ENCODE measurements at places on chromosomes 1 and 21. TPM values are rescaled to one million over a fixed set of nuclear protein-coding genes. Genes with fewer than 3 reads are reported as not detected.

DNA sequence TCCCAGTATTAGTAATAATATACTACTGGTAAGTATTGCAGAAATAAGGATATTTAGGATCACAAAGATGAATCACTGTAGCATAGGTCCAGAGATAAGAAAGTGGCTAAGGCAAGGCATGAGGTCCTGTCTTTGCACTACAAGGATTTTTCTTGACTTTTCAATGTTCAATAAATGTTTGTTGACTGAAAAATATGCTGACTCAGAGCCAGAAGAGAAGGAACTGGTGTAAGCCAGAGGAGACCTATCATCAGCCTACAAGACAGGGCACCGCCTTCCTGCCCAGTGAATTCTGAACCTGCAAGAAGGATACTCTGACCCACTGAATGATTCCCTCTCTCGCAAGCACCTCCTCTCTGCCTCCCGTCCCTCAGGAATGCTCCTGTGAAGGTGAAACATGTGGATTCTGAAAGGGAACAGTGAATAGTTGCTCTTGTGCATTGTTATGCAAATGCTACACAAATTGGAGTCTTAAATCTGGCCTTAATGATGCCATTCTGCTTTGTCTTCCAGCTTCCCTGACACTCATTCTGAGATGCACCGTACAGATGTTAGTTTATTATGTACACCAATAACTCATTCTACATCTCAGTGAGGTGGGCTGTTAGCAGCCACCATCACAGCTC is 540.0 kb downstream of the OMA1 start:
- no peak for DNase-seq

The PARP1 gene
- 74.3 TPM for total RNA-seq

DNA sequence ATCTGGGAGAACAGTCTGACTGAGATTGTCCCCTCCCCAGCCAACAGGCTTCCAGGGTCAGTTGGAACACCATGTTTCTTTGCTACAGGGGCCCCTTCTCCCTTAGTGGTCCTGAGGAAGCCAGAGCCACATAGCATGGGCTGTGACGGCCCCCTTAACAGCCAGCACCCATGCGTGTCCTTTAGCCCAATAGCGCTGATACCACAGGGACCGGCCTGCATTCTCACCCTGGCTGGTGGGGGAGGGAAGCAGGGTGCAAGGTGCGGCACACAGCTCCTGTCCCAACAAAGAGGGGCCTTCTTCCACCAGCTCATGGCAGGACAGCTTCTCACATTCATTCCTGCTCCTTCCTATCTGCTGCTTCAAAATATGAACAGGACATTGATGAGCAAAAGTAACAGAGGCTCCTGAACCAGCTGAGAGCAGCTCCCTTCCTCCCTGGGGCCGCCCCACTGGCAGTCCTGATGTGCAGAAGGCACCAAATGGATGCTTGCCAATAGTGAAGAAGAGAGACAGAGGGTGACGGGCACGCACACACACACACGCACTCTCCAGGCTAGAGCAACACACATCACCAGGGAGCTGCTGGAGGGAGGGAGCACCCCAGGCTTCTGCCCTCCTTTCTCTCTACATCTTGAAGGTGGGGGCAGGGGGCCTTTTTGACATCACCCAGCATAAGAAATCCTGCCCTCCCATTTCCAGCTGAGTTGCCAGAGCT is 99.4 kb downstream of the CRYAA start:
- no peak for DNase-seq

DNA sequence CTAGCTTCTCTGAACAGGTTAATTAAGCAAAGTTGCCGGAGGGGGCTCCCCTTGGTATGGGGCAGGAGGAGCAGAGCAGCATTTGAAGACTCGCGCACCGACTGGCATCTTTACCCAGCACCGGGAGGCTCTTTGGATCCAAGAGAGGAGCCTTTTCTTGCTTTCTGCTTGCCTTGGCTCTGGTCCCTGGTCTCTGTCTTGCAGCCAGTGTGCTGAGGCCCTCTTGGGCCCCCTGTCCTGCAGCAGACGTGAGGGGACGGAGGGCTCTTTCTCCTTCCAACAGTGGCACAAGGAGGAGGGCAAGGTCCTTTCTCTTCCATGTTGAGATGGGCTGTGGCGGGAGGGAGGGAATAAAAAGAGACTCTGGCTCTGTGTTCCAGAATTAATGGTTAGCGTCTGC is 45.6 kb downstream of the ZBTB18 start:
- no peak for DNase-seq

GRCh38 chr1:35320937-35321336 is 52.4 kb downstream of the ZMYM4 start:
- no peak for DNase-seq

The NFASC gene
- total RNA-seq: 6.7 TPM

DNA sequence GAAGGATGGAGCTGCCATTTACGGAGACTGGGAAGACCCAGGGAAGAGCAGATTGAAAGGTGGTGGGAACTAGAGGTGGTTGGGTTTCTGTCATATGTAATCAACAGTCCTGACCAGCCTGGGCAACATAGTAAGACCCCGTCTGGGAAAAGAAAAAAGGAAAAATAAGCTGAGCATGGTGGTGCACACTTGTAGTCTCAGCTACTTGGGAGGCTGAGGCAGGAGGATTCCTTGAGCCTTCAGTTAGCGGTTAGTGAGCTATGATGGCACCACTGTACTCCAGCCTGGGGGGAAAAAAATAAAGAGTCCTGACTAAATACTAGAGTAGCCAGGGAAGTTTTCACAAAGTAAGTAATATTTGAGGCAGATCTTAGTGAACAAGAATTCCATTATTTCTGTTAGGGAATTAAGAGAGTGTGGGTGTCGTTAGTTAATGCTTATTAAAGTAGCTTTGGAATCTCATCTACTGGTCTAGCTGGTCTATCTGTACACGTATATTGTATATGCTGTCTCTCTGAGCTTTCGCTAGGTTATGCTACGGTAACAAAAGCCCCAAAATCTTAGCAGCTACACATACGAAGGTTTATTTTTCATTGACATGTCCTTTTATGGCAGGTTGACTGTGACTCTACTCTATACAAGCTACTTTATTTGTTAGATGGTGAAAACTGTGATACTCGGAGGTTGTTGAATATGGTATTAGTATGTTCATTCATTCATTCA is 4.4 kb downstream of the NBPF1 start:
- DNase-seq: no peak

DNA sequence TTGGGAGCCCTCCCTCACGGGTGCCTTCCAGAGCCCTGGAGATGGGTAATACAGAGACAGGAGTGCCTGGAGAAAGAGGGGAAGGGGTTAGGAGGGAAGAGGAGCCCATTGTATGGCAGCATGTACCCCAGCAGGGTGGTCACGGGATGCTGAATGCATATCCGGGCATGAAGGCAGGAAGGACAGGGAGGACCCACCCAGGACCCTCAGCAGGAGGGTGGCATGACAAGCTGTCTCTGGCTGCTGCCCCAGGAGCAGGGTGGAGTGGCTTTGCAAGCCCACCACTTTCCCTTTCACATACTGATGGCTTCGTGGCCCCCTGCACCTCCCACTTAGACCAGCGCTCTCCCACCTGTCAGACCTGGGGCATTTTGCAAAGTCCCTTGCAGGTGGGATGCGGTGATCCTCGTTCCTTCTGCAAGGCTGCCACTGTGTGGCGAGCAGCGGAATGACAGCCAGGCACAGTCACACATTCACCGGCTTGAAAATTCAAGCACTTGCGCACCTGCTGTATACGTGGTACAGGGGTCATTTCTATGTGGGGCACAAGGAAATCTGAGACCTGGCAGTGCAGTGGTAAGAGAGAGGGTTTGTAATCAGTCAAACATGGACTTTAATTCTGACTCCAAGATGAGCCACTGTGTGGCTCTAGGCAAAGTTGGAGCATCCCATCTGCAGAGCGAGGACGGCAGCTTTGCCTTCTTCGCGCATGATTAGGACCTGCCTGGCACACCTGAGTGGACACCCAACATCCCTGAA is 53.2 kb upstream of the TMEM51 start:
- DNase-seq: peak; percentile 42

- DNase-seq: no peak
Measured at GRCh38 chr1:230753586-230754251, 6.5 kb downstream of the CAPN9 start.

DNA sequence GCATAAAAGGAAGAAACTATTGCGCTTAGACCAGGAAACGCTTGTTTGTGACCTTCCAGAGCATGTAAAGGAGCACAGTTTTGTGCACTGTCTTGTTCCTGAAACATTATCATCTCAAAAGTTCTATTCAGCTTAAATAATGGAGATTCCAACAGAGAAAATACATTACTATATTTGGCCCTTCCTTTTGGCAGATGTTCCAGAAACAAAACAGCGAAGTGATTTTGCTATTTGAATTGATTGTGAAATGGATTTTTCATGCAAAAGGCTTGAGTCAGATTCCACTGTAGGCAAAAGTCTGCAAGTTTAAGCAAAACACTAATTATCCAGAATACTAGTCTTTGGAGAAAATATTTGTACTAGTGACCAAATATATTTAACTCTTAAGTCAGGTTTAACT is 80.3 kb upstream of the PTBP2 start:
- no peak for DNase-seq

- DNase-seq: no peak
Measured at GRCh38 chr1:239952348-239953308, 139.1 kb upstream of the FMN2 start.

DNA sequence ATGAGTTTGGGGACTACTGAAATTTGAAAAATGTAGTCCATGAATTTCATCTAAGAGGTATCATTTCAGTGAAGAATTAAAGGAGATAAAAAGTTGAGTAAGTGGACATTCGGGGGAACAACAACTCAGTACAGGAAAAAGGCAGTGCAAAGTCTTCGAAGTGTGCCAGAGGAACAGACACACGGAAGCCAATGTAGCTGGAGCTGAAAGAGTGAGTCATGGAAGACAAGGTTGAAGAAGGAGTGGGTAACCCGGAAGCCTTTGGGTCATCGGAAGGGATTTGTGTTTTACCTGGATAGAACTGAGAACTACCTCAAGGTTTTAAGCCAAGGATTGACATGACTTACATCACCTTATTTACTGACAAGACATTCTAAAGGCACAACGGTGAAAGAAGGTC is 733.4 kb downstream of the NCAM2 start:
- DNase-seq: no peak

The TSNAX gene
- total RNA-seq: 11.6 TPM

- peak; percentile 75 for DNase-seq
Measured at GRCh38 chr1:174021591-174022079, 522 bp downstream of the RC3H1 start.

- peak; percentile 41 for DNase-seq
Measured at GRCh38 chr1:64136752-64137411, 66.5 kb upstream of the UBE2U start.
